NCI-H2081 treated with DMSO at 0.1 percent for 48 hours (cell line): ENCODE measurements at places on chromosomes 2 and 18.

DNA sequence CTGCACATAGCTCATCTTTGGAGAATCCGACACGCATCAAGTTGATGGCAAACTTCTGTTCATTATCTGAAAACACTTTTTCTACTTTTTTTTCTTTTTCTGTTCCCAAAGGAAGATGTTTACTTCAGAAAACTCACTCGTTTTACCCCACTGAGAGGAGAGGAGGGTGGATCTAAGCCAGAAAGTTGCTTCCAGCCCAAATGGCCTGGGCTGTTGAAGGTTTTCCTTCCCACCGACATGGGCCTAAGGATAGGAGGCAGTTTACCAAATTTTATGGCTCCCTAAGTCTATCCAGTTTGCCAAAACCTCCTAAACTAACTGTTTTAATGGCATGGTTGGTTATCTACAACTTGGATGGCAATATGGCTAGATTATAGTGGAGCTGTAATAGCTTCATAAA, 70.4 kb downstream of the DDX1 start:
- DNase-seq = no peak

- no peak for DNase-seq
Measured at GRCh38 chr2:8605351-8606065, 76.3 kb upstream of the ID2 start.

- no peak for DNase-seq
Measured at GRCh38 chr2:28161466-28161865, 231.2 kb upstream of the FOSL2 start.

DNA sequence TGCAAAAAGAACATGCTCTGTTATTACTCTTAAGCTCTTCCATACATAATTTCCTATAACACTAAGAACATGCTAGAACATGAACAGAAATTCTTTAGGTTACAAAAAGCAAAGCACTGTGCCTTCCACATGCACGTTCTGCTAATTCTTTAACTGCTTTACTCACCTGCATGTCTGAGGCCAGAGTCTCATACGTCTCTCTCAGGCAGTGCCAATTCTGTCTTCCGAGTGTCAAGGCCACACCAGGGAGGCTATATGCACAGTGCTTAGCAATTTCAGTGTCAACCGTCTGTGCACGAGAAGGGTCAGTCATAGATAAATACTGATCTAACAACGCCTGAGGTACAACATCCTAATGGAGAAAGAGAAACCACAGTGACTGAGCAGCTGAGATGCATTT, 55.1 kb downstream of the PPP4R1 start:
- DNase-seq = no peak

- DNase-seq = no peak
Measured at GRCh38 chr2:205827809-205828365, 145.6 kb downstream of the NRP2 start.

GRCh38 chr2:217065695-217066405, 206.0 kb upstream of the TNP1 start:
- DNase-seq = no peak
